ENCODE measurements at places on chromosomes 3 and 15.
A peak's percentile ranks its signal among the peaks of the same experiment; 100 is the strongest.

DNA sequence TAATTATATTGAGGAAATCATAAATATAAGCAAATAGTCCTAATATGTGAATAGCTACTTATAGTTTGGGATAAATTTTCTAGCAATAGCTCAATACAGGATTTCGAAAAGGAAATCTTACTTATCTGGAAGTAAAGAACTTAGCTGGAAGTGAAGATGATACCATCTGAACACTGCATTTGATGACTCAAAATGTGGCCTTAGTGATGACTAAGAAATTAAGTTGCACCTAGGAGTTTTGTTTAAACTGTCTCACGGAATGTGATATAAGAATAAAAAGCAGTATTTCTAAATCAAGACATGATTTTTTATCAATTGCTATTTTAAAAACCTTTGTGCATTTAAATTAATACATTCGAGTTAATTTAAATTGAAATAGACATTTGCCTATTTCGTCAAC is 91.2 kb downstream of the EOMES start:
- DNase-seq = no peak

GRCh38 chr3:138941259-138941885 is 5.6 kb downstream of the FOXL2 start:
- DNase-seq = no peak

DNA sequence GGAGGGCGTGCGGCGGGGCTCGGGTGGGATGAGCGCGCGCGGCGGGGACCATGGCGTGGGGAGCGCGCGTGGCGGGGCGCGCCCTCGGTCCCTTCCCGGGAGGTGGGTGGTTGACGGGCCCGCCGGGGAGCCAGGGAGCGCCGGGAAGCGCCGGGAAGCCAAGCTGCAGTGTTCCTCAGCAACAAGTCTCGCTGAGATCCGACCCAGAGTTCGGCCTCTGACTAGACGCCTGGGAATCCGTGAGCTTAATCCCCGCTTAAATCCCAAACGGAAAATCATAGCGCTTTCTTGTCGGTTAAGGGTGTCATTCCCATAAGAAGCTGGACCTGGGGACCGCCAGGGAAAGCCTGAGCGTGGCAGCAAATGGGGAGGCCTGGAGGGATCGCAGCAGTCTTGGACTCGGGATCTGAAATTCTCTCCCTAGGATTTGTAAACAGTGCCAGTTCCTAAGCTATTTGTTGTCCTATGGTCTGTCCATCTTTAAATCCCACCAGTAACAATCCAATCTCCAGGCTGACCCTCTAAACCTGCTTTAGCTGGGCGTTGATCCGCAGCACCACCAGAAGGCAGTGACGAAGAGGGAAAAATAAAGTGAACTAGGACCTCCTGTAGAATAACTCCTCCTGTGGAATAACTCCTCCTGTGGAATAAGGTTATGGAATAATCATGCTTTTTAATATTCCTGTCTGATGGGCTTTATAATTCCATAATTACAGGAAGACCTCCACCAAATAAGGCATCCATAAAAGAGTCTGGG is 570 bp upstream of the NEDD4 start:
- DNase-seq = no peak

DNA sequence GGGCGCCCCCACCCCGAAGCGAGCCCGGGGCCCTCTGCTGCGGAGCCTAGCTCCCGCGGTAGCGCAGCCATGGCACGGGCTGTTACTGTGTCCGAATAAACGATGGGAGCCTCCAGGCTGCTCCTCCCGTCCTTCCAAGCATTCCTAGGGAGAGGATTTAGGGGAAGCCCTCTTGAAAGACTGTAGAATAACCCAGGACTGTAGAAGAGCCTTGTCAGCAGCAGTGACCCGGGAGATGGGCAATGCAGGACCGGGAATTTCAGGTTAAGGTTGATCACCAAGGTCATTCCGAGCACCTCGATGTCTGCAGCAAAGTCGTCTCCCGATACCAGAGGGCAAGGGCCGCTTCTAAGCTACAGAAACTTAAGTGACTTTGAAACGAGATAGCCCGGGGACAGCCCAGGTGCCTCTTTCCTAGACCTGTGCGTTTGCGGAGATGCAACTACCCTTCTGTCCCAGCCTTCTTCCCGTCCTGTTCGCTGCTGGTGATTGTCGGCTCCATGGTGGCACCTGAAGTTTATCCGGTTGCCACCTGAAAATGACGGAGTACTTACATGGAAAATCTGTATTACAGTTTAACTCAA is 753 bp upstream of the MYO5A start:
- DNase-seq = peak; percentile 18

DNA sequence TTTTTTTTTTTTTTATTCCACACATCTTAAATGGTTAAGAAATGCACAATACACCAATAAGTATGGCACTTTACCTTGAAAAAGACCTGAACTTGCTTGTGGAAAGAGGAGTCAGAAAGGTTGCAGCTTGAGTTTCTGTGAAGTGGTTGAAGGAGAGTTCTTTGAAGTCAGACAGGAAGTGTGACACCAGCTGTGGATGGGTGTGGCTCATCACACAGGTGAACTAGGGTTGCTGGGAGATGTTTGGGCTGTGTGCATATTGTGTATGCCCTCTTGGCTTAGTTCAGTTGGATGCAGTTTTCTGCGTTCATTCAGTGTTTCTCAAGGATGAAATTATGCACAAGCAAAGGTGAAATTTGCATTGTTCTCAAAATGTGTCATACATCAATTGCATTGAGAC is 6.3 kb downstream of the AEN start:
- peak; percentile 43 for DNase-seq

DNA sequence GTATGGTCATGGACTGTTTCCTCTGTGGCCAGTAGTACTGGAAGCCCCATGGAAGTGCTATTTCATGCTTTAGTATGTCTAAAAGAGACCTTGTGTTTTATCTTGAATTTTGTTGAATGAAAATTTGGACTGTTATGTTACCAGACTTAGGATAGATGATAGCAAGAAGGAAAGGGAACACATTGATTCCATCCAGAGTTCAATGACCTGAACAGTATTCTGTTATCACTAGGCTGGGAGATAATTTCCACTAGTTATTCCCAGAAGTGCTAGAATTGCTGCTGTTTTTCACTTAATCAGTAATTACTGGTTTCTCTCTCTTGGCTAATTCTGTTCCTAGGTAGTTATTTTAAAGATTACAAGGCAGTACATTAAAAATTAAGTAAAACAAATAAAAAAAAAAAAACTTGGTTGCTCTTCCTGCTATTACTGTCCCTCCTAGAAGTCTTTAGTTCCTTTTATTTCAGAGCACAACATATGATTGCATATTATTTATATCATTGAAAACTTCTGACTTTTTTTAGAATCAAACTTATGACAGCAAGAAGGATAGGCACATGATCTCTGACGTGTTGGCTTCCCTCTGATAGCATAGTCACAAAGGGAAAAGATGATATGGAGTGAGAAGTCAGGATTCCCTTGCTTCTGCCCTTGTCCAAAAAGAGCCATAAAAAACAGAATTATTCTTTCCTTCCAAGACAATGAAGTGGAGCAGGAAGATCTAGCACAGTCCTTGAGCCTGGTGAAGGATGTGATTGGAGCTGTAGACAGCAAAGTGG is 72.2 kb downstream of the KLHL25 start:
- DNase-seq = no peak

DNA sequence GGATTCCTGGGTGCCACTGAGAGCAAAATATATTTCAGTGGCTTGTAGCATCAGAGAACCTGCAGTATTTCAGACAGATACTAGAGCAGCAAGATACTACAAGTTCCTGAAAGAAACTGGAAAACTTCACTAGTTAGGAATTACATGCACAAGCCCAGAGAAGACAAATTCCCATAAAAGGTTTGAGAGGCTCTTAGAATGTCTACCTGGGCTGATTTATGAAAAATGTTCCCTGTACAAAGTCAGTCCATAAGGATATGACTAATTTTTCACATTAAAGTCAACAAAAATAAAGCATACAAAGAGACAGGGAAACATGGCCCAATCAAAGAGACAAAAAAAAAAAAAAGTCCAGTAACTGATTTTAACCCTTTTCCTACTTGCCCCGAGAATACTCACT is 302.6 kb downstream of the POLQ start:
- no peak for DNase-seq

GRCh38 chr3:171591070-171591469 is 130.9 kb upstream of the TNIK start:
- no peak for DNase-seq

- DNase-seq = no peak
These were observed 241.6 kb upstream of the AZI2 start for GRCh38 chr3:28590216-28590615.

GRCh38 chr3:134339331-134339730 is 34.9 kb downstream of the AMOTL2 start:
- no peak for DNase-seq

DNA sequence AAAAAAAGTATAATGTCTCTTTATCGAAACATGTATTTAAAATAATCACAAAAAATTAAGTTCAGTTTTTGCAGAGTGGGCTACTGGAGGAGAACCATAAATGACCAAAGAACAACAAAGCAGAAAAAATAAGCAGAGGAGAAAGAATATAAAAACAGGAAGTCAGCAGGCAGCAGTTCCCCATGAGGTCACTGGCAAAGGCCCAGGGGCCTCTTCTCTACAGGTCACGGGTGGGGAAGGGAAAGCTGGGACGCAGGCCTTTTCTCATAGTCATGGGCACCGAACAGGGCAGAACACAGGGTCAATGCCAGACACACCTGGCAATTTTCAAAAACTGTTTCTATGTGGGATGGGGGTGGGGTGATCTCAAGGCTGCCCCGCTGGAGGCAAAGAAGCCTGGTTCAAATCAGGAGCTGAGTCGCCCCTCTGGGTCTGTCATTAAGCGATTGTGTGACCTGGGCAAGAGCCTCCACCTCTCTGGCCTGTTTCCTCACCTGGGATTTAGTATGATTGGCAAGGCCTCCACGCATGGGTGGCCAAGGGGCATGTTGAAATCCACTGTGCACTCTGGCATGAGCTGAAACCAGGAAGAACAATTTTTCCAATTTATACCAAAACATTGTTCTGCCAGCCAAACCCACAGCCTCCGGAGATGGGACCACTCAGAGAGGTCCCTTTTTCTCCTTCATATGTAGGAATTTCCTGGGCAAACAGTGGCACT is 43.8 kb upstream of the UACA start:
- peak; percentile 12 for DNase-seq

DNA sequence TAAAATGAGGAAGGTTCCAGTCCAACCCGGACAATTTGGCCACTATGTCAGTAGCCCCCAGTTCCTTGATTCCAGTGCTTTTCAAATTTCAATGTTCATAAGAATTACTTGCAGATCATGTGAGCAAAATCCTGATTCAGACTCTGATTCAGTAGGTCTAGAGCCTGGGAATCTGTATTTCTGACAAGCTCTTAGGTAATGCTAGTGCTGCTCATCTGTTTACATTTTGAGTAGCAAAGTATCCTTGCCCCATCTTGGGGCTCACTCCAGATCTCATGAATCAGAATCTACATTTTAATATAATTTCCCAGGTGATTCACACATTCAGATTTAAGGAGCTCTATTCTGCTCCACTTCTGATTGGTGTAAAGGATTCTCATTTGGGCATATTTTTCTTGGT is 142.0 kb downstream of the NAALADL2 start:
- no peak for DNase-seq

- no peak for DNase-seq
These were observed 2.5 kb upstream of the PCSK6 start for GRCh38 chr15:101491734-101492640.

- DNase-seq = peak; percentile 21
These were observed 3.2 kb downstream of the CHST2 start for GRCh38 chr3:143122608-143123352.

DNA sequence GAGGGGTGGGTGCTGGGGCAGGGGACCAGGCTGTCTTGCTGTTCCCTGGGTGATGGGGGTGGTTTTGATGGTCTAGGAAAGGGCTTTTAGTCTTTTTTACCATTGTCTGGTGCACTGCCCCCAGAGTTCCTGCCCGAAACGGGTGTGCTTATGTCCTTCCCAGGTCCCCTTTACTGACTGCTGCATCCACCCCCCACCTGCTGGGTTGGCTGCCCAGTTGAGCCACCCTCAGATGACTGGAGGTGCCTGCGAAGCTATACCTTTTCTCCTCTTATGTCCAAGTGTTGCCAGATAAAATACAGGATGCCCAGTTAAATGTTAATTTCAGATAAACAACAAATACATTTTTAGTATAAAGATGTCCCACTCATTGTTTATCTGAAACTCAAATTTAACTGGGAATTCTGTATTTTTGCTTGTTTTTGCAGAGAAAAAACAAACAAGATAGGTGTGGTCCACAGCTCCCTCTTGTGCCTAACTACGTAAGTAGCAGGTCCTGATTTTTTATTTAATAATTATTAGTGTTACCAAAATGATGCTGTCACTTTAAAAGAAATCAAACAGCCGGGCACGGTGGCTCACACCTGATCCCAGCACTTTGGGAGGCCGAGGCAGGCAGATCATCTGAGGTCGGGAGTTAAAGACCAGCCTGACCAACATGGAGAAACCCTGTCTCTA is 6.1 kb upstream of the RPP14 start:
- DNase-seq = peak; percentile 20

DNA sequence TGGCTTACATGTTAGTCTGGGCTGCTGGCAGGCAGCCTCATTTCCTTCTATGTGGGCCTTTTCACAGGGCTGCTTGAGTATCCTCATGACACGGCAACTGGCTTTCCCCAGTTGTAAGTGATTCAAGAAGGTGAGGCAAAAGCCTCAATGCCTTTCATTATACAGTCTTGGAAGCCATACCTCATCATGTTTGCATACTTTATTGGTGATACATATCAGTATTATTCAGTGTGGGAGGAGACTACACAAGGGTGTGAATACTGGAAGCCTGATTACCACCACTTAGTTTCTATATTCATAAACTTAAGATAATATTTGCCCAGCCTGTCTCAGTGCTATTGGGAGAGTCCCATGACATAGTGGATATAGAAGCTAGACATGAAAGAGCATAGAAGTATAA is 346.8 kb downstream of the SOX2 start:
- DNase-seq = no peak

All from germinal center (tissue), 1 donor.